ENCODE measurements at places on chromosomes 6 and 20. TPM values are rescaled to one million over a fixed set of nuclear protein-coding genes. Genes with fewer than 3 reads are reported as not detected.

DNA sequence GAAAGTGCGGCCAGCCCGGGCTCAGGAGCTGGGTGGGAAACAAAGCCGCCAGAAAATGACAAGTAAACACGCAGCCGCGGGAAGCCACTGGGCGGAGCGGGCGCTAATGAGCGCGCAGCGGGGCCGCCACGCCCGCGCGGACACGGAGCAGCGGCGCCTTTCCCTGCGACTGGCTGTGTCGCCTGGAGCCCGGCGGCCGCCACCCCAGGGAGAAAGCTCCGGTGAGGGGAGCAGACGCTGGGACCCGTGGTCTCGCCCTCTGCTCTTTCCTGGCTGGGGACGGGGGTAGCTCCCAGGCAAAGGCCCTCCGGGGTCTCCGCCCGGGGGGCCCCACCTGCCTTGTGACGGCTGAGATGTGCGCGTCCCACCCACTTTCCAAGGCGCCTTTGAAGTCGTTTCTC, 54.9 kb downstream of the PRR18 start:
- ATAC-seq, result no peak

GRCh38 chr20:63328026-63328700, 33.0 kb downstream of the CHRNA4 start:
- ATAC-seq, result no peak

GRCh38 chr6:25882051-25882496, 8.0 kb upstream of the SLC17A3 start:
- no peak for ATAC-seq

EIF2S2 gene
- total RNA-seq, result 56.0 TPM

SPDEF gene
- total RNA-seq, result 0.44 TPM

MEP1A gene
- total RNA-seq, result not detected

All from esophagus mucosa (tissue), 1 donor.